ENCODE measurements at places on chromosomes 5 and 9.

DNA sequence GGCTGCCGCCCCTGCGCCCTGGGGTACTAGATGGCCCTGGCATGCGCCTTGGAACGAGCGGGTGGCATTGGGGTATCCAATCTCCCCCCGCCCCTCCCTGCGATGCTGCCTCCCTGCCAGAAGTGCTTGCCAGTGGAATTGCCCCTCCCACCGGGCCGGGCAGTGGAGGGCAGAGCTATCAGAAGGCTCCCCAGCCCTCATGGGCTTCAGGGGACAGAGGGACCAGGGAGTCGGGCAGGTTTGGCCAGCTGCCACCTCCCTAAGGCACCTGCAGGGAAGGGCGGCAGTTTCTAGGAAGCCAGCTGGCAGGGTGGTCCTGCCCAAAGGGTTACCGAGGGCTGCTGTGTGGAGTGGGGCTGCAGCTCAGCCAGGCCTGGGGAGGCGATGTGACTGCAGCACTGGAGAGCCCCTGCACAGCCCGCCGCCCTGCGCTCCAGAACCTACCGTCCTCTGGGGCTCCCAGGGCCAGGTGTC lies 52.8 kb upstream of the EGFL7 start:
- DNase-seq: no peak

- DNase-seq: peak; percentile 62
These were observed 28.7 kb upstream of the ACOT12 start for GRCh38 chr5:81422671-81423070.

DNA sequence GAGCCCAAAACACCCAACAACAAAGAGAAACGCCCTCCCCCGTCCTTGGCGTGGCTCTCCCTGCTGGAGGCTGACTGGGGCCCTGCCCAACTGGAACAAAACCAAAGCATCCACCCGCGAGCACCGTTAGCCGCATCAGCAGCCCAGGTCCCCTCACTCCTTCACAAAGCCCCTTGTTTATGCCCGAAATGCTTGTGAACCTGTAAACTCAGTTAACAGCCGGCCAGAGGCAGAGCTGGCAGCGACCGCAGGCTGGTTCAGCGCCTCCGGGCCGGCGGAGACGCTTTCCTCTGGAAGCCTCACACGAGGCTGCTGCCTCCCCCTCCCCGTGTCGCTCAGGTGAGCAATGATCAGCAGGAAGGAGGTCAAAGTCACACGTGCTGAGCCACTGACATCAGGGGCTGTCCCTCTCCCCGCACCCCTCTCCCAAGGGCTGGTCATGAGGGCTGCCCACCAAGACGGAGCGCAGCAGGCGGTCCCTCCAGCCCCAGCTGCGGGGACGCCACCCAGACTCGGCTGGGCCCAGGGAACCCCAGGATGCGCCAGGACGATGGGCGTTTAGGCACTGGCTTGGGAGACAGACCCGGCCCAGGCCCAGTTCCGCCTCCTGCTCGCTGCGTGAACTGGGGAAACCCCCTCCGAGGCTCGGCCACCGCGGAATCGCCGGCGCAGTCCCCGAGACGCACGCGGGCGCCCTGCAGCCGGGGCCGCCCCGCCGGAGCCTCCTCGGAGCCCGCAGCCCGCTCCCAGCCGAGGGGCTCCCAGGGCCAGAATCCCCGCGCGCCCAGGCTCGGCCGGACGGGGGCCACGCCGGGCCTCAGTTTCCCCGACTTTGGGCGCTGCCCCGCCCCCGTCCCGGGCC lies 563 bp downstream of the SNAPC4 start:
- DNase-seq: no peak

GRCh38 chr5:116343961-116344360 lies 230.7 kb downstream of the SEMA6A start:
- DNase-seq: no peak

DNA sequence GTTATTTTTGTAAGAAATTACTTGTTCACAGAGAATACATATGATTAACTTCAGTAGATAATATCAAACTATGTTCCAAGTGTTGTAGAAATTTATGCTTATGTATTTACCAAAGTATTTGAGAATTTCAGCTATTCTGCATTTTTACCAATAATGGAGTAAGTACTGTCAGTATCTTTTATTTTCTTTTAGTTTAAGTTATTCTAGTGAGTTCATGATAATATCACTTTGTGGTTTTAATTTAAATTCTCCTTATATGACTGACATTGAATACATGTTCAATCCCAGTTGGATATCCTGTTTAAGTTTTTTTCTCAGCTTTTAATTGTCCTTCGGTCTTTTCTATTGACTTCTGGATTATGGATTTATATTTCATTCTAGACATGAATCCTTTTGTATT lies 1024.6 kb downstream of the EFNA5 start:
- DNase-seq: no peak

- DNase-seq: no peak
These were observed 169.0 kb downstream of the DAB2IP start for GRCh38 chr9:121820286-121821005.
